ENCODE measurements at places on chromosomes 3 and 15.

GRCh38 chr3:155420406-155420805 is 126.9 kb upstream of the STRIT1 start:
- DNase-seq, result no peak

DNA sequence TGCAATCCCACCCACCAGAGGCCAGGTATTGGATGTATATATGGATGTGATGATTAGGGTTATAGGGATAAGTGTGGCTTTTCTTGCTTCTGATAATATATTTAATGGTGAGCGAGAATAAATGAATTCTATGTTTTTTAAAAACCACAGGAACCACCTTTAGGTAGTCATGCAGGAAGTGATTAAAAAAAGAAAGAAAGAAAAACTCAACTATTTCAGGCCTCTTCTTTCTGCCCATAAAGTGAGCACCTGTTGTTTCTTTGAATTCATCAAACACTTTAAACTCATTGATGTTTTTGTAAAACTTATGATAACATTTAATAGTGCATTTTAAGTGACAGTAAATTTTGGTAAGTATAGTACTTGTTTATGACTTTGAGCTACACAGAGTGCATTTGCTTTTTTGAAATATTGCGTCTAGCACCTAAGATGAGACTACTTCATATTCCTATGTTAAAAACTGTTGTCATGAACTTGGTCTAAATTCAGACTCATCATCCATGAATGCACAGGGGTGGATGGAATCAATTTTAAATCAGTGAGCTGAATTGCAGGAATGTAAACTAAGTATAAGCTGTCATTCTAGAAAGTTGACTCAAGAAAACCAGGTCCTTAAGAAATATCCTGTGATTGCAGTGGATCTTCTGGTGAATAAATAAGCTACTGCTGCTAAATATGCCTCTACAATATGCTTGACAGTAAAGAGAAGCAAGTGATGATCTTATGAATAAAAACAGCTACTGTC is 764.4 kb upstream of the NECTIN3 start:
- no peak for DNase-seq

GRCh38 chr3:102205647-102206046 is 229.2 kb upstream of the ZPLD1 start:
- DNase-seq, result no peak

GRCh38 chr3:30522476-30522875 is 83.9 kb upstream of the TGFBR2 start:
- no peak for DNase-seq

- no peak for DNase-seq
Measured at GRCh38 chr3:137963463-137963862, 46.5 kb upstream of the CLDN18 start.

DNA sequence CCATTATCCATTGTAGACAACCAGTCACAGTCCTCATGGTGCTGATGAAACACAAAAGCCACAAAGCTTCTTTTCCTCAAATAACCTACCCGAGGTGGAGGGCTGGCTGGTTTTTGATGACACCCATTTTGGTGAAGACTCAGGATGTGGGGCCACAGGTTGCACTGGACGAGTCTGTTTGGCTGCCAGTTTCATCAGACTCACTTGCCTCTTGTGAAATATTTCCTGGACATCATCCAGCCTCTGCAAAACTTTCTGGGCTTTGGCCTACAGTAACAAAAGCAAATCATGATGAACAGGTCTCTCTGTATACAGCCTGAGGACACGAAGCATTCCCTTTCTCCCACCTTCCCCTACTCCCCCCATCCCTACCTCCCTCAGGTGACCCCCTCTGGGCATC is 42.2 kb downstream of the B3GNT5 start:
- no peak for DNase-seq

- peak; percentile 44 for DNase-seq
Measured at GRCh38 chr15:47607695-47608094, 109.6 kb upstream of the SEMA6D start.

- peak; percentile 33 for DNase-seq
Measured at GRCh38 chr15:29139540-29140459, 129.8 kb downstream of the NSMCE3 start.

DNA sequence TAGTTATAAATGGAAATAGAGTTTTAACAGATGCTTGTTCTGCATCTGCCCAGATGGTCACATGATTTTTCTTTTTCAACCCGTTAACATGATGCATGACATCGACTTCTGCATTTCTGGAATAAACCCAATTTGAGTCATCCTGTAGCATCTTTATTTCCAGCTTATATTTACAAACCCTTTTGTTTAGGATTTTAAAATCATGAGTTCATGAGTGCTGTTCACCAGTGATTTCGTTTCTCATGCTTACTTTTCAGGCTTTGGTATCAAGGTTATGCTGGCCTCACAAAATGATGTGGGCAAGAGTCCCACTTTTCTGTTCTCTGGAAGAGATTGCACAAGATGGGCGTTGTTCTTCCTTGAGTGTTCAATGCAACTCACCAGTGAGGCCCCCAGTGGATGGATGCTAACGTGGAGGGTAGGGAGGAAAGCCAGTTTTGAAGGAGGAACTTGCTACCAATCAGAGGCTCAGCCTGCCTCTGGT is 5.2 kb downstream of the HRH1 start:
- DNase-seq, result no peak

- no peak for DNase-seq
Measured at GRCh38 chr3:27509376-27509775, 25.2 kb upstream of the SLC4A7 start.

GRCh38 chr3:21785765-21786437 is 34.9 kb upstream of the ZNF385D start:
- DNase-seq, result peak; percentile 18

DNA sequence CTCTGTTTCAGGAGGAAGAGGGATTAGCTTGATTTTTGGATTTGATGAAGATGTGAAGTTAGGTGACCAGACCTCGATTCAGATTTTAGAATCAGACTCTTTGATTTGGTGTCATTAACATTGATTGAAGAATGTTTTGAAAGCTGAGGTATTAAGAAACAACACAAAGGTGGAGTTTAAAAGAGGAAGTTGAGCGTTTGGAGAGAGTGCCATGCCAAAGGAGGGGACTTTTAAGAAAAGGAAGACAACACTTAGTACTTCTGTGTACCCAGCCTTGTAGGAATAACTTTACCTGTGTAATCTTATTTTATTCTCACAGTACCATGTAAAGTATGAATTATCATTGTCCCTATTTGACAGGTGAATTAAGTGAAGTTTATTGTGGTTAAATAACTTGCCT is 34.4 kb downstream of the PPARG start:
- no peak for DNase-seq

- no peak for DNase-seq
Measured at GRCh38 chr3:102974333-102974732, 539.5 kb downstream of the ZPLD1 start.

Measured in endothelial cell of umbilical vein (primary cell).